Fibroblast of the conjunctiva (primary cell): ENCODE measurements at places on chromosomes 1 and 21.

DNA sequence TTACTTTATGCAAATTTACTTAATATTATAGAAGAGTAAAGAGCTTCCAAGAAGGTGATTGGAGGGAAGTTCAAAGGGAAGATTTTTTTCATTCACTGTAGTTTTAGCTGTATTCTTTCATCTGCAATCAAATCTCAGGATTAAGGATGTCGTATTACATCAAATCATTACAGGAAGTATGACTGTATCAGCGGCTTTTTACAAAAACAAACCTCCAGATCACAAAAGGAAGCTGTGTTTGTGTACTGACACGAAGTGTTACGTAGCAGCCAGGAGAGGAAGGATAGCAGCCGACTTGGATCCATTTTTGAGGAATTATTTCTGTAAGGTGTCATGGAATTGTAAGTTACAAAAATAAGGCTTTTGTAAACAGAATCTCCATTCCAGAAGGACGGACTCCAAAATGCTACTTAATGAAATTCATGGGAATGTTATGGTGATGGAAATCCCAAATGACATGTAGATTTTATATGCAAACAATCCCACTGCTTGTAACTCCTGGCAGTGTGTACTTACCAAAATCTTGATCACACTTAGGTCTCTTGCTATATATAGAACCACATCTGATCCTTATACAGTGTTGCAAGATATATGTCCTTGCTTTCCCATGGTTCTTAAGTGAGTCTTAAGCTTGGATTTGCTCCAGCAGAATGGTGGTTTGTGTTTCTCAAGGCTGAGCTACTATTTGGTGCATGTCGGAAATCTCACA, 49.8 kb downstream of the KCNJ15 start:
- DNase-seq: peak; percentile 73

GRCh38 chr1:227788271-227789083, 27.0 kb upstream of the PRSS38 start:
- DNase-seq: no peak

DNA sequence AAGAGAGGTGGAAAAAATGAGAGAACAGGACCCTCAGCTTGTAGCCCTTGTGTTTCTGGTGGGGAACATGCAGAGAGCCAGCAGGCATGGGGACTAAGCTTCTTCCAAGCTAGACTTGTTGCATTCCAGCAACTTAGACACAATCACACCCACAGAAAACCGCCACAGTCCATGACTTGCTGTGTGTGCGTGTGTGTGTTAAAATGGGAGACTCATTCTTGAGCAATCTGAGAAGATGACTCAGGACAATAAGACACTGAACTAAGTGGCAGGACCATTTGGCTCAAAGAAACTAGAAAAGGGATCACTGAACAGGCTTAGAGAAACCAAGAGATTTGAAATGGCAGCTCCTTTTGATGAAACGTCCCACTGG, 78.0 kb downstream of the HLX start:
- peak; percentile 81 for DNase-seq

- DNase-seq: no peak
Measured at GRCh38 chr1:179823693-179824092, 53.9 kb downstream of the TOR1AIP2 start.

GRCh38 chr1:31712068-31712467, 8.3 kb upstream of the COL16A1 start:
- no peak for DNase-seq

DNA sequence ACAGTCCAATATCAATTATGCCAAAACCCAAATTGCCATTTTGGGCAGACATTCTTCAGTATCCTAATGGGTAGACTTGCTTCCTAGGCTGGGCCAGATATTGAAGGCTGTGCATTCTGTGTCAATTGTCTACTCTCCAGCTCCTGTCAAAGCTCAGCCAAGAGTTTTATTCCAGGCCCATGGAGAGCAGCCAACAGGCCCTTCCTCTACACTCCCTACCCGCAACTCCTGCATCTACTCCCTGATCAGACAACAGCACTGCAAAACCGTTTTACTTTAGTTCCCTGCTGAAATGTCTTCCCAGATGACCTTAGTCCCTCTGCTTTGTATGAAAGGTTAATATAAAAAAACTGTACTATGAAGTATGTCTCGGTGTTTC, 6.6 kb upstream of the ADORA3 start:
- DNase-seq: peak; percentile 27
